Esophagus muscularis mucosa (tissue), 4 donors: ENCODE measurements at places on chromosomes 5 and 9.

GRCh38 chr9:137202966-137203365 lies 2.4 kb upstream of the TPRN start:
- DNase-seq = no peak

- no peak for DNase-seq
Observed at GRCh38 chr5:63164838-63165535, 586.4 kb downstream of the LRRC70 start.

GRCh38 chr9:6215562-6215961 lies at the start of gene IL33:
TSS of gene IL33 (plus strand) at chr9:6215807. CDS start at chr9:6241695, 25,888 bp downstream.
- no peak for DNase-seq

DNA sequence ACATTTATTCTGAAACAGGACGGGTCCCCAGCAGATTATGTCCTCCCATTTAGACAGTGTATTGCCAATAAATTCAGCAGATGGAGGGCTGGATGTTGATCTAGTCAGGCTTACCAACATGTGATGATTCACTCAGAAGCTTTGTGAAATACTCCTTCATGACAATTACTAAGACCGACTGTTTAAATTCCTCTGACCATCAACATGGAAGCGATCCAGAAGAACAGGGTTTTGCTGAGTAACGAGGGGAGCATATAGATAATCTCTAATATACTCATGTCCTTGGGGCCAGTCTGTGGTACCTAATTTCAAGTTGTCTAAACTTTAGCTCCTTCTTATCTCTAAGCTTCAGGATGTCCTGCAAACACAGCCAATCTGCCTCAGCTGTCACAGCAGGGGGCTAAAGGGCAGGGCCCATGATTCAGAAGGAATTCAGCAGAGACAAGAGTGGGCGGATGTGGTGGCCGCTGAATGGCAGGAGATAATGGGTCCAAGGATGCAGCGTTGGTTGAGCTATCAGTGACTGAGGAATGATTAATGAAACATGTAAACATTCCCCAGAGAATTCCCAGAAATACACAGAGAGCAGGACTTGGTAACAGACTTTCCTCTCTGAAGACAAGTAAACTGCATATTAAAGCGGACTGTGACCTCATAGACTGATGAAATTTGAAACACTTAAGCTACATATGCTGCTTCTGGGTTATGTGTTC lies 109.4 kb downstream of the ANKRD55 start:
- no peak for DNase-seq

DNA sequence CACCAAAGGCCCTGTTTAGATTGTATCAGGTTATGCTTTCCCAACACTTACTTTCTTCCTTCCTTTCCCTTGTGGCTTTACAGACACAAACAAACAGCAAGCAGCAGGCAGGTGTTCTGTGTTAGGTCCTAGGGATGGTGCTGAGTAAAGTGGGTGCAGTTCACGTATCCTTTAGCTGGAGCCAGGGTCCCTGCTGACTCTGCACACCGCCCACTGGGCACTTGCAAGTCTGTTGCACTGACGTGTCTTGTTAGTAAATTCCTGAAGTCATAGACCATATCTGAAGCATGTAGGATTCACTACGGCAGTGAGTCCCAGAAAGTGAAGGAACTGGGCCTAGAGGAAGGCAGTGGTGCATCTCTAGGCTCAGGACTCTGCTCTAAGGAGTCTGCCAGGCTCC lies 96.5 kb downstream of the DAPK1 start:
- DNase-seq = no peak

DNA sequence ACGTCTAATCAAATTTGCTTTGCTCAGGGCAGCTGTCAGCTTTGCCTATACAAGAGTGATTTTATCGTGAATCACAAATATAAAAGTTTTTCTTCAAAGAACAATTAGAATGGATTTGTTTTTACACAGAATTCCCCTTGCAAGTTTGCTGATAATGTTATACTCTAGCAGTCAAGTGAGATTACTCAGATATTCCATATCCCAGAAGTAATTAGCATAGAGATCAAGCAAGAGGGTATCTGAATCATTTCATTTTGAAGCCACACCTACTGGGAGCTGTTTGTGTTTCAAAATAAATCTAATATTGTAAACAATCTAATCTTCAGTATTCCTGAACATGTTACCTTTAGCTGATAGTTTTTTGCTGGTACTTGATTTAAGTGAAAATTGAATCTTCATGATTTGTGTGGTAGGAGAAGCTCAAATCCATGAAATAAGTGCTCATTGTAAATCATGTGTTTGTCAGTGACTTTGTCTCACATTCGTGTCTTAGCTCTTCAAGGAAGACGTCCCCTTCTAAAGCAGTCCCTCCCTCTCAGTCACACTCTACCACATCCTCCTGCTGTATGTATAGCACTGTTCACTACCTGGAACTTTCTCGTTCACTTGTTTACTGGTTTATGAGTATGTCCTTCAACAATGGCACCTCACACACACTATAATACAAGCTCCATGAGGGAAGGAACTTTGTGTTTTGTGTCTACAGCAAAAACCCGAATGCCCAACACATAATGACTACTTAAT lies 3.3 kb upstream of the TTC39B start:
- DNase-seq = no peak

GRCh38 chr5:59587489-59588337 lies 305.8 kb downstream of the PDE4D start:
- DNase-seq = no peak

- DNase-seq = no peak
Observed at GRCh38 chr5:68419081-68419636, 203.6 kb downstream of the PIK3R1 start.

- DNase-seq = peak; percentile 26
Observed at GRCh38 chr5:97124335-97124734, 18.1 kb downstream of the LIX1 start.

GRCh38 chr5:8961956-8962355 lies 583.9 kb downstream of the SEMA5A start:
- DNase-seq = no peak

GRCh38 chr5:157265714-157266285 lies at the start of gene CYFIP2:
TSS of gene CYFIP2 (plus strand) at chr5:157266123. CDS start at chr5:157285362, 19,239 bp downstream.
- peak; percentile 91 for DNase-seq
